A549 treated with AZD2906 at 1 μM for 4 hours (cell line): ENCODE measurements at places on chromosomes 2 and 18. TPM values are rescaled to one million over a fixed set of nuclear protein-coding genes. Genes with fewer than 3 reads are reported as not detected.

Gene XDH
- 0.98 to 1.4 TPM (median 1.2 TPM) in 5 replicates for total RNA-seq

Gene FBXO15
- 0.48 to 1.1 TPM (median 0.62 TPM) in 5 replicates for total RNA-seq

Gene VRK2
- total RNA-seq = 23.8 to 34.6 TPM (median 27.7 TPM) in 5 replicates

Gene SPEG
- 6.5 to 11.6 TPM (median 9.6 TPM) in 5 replicates for total RNA-seq

Gene GPR45
- 0.06 TPM in 1 of 5 replicates, not detected in the others for total RNA-seq
